ENCODE measurements at places on chromosomes 7 and 10.

GRCh38 chr10:112912410-112912928 lies 37.6 kb upstream of the TCF7L2 start:
- DNase-seq = no peak

DNA sequence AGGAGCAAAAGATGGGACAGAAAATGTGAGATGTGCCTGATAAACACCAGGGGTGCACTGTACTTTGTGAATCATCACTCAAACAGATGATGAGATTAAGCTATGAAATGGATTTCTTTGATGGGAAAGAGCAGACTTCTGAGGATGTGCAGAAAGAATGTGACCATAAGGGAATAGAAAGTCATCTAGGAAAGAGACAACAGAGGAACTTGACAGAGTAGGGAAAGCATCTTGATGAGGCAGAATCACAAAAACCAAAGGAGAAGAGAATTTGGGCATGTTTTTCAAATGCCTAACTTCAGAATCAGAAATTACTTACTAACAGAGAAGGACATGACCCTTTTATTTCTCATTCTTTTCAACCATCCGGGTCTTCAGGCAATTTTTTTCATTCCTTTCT lies 82.4 kb upstream of the LRRTM3 start:
- no peak for DNase-seq

DNA sequence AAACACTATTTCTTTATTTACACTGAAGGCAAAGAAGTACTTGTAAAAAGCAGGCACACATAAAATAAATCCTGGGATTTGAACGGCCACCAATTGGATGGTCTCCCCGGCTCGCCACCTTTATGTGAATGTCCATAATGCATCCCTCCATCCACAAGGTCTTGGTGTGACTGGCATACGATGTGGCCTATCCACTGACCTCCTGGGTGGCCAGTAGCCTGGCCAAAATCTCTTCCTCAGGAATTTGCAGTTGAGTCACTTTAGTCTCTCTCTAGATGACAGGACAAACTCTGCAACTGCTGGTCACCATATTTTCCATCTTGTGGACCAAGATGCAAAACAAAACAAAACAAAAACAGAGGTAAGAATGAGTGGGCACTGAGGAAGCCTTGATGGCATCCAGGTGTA lies 39.1 kb downstream of the CDK1 start:
- DNase-seq = no peak

DNA sequence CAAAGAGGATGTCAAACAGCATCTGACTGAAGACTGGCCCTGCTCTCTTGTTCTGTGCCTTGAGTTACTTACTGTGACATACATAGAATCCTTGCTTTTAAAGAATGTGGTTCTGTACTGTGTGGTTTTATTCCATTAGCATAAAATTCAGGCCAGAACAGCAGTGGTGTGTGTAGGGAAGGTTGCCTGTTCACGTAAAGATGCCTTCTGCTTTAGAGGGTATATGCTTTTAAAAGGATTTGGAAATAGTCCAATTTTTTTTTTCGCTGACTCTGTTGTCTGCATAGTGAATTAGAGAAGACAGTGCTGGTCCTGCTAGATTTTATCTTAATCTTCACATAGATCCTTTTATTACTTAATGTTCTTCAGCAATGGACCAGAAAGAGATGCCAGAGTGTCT lies 470.8 kb upstream of the SEMA3A start:
- no peak for DNase-seq

DNA sequence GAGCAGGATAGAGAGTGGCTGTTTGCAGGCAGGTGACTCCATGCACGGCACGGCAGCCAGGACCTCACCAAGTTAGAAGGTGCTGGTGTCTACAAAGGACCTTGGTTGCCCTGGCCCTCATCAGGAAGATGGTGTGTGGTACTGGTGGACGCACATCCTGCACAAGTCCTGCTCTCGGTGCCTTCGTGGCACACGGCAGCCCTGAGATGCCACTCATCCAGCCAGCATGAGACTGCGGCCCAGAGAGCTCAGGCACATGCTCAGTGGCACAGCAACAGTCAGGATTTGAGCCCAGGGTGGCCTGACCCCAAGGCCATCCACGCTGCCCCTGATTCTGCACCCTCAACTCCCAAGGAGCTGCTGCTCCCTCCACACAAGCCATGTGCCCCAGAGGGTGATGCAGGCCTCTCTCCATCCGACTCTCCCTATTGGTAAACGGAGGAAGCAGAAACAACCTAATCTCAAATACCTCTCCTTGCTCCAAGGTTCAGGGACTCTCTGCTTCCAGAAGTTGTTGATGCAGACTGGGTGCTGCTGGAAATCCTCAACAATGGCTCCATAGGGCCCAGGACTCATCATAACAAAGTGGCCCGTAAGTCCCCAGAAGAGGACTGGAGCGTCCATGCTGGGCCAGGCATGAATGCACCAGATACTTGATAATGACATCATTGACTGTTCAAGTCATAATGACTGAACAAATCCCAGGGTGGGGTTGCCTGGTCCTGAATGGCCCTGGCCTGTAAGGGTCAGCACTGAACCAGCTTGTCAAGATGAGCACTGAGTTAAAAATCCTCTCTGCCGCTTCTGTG lies 93.6 kb downstream of the ARHGAP22 start:
- DNase-seq = no peak

DNA sequence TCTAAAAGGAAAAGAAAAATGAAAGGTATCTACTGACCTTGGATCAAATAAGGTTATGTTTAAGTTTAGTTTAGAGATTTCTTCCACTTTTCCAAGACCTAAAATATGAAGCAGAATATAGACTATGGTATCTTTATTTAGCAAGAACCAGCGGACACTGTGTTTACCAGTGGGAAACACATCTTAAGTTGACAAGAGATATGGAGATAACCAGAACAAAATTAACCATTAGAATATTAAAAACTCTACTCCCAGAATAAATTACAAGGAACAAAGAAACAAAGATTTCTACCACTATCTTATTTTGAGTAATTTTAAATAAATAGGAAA lies 86.9 kb downstream of the IMMP2L start:
- DNase-seq = no peak

DNA sequence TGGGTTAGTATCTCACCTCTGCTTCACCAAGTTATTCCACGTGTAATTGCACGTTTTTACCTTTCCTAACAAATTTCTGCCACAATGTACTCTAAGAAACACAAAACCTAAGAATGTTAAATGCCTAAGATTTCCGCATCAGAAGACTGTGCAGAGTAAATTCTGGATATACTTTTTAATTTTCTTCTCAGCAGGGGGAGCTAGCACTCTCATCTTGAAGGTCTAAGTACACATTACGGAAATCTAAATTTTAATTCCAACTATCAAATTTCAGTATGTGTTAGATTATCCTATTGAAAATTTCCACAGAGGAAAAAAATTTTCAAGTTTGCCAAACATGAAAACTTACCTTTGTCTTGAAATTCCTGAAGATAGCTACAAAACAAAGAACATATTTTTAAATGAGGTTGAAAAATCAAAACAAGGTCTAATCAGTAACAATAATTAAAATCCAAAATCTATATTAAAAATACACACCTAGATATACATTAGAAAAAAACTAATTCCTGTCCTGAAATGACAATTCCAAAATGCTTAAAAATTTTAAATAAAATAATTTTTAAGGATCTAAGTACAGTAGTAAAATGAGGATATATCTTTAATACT lies 10.5 kb downstream of the SKAP2 start:
- peak; percentile 21 for DNase-seq

GRCh38 chr7:155191137-155191536 lies 106.5 kb upstream of the INSIG1 start:
- DNase-seq = no peak

- DNase-seq = no peak
These were observed 99.9 kb upstream of the SKAP2 start for GRCh38 chr7:26964156-26964808.

DNA sequence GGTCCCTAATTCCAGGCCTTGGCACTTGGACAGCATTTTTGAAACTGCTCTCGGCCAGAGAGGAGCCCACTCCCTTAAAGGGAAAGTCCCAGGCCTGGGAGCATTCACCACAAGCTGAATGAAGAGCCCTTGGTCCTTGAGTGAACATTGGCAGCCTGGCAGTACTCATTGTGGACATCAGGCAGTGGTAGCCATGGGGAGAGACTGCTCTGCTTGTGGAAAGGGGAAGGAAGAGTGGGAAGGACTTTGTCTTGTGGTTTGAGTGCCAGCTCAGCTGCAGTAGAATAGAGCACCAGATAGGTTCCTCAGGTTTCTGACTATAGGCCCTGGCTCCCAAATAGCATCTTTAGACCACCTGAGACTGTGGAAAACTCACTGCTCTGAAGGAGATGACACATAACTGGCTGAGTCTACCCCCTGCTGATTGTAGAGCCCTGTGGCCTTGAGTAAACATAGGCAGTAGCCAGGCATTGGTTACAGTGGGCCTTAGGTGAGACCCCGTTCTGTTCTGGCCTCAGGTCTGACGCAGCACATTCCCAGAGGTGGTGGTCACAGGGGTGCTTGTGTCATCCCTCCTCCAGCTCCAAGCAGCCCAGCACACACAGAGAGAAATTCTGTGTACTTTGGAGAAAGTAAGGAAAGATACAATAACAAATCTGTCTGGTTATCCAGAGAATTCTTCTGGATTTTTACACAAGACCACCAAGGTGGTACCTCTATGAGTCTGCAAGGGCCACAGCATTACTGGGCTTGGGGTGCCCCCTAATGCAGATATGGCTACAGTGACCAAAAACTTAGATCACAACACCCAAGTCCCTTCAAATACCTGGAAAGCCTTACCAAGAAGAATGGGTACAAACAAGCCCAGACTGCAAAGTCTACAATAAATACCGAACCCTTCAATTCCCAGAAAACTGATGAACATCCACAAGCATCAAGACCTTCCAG lies 153.8 kb downstream of the GNAI1 start:
- DNase-seq = no peak

- no peak for DNase-seq
These were observed 1061.1 kb downstream of the SORCS3 start for GRCh38 chr10:105702211-105702610.

DNA sequence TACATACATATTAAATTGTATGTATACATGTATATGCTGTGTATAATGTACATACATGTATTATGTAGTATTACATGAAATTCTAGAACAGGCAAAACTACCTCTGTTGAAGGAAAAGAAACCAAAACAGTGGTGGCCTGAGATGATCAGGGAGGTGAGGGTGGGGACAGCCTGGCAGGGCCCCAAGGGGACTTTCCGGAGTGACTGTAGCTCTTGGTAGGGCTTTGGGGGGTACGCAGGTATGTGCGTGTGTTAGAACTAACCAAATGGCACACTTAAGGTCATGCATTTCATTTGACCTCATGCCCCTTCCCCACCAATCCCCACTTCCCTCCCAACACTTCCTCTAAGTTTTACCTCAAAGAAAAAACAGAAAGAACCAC lies 31.3 kb downstream of the CTBP2 start:
- DNase-seq = no peak

GRCh38 chr10:98745645-98746044 lies 298.9 kb upstream of the HPS1 start:
- no peak for DNase-seq

DNA sequence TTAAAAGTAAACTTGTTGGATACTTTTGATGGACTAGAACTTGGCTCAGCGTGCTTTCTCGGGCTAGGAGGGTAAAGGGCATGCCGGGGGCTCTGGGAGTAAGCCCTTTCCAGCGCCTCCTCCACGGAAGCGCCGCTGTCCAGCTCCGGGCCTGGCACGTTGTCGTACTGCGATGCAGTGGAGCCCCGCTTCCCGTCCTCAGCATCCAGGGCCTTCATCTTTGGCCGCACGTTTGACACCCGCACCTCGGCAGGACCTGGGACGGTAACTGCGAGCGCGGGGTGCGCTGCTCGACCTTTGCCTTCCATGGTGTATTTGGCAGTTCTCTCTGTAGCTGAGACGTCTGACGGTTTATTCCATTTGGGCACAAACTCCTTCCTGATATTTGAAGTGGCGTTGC lies 148.3 kb downstream of the USP6NL start:
- DNase-seq = no peak

DNA sequence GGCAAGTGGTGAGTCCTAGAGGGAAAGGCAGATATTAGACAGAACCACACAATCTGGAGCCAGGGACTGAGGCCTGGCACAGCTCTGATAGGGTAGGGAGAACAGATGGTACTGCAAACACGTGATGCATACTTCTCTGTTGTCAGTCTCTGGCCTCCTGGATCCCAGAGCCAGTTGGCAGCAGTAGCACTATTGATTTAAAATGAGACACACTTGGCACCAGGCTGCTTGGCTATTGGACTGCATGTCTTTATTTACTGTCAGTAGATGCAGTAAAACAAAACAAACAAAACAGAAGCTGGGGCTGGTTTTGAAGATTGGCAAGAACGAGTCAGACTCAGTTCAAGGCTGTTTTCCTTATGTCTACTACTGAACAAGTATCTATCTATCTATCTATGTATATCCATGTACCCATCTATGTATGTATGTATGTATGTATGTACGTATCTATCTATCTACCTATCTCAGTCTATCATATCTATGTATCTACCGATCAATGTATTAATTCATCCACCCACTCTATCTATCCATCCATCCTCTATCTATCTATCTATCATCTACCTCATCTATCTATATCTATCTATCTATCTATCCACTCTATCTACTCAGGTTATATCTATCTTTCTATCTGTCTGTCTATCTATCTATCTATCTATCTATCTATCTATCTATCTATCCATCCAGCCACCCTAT lies 23.4 kb upstream of the MGAM2 start:
- no peak for DNase-seq

GRCh38 chr7:126529254-126529653 lies 723.5 kb downstream of the GRM8 start:
- DNase-seq = no peak

GRCh38 chr7:116984917-116985316 lies 31.6 kb downstream of the ST7 start:
- peak; percentile 26 for DNase-seq

GRCh38 chr10:101693651-101693977 lies 1.4 kb downstream of the FBXW4 start:
- DNase-seq = peak; percentile 31

DNA sequence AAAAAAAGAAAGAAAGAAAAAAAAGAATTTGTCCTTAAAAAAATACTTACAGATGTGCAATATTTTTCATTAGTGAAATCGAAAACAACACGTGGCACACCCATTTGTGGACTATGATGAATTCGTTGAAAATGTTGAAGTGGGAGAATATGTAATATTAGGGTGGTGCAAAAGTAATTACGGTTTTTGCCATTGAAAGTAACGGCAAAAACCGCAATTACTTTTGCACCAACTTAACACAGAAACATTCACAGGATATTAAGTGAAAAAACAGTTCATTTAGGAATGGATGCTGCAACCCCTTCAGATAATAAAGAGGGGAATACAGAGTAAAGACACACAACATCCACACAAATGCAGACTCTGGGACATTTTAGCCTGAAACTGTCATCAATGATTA lies 96.0 kb downstream of the CALN1 start:
- no peak for DNase-seq

DNA sequence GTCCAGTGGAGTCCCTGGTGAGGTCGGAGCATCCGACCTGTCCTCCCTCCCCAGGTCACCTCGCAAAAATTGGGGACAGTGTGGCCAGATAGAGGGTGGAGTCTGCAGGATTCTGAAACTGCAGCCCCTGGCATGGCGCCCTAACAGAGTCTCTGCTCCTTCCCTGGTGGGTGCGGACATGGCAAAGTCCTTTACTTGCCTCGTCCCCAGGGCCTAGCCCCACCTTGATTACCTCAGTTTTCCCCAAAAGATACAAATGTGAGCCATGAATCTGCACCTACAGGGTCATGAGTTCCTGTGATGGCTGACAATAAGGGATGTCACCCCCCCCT lies 47.7 kb downstream of the NPVF start:
- no peak for DNase-seq

- no peak for DNase-seq
These were observed 135.3 kb downstream of the FGFR2 start for GRCh38 chr10:121462955-121463354.

- no peak for DNase-seq
These were observed 10.1 kb downstream of the NUDT1 start for GRCh38 chr7:2251841-2252771.

- no peak for DNase-seq
These were observed 570.3 kb downstream of the DNAJB6 start for GRCh38 chr7:157907091-157907490.
